ENCODE measurements at places on chromosomes 13 and 19. TPM values are rescaled to one million over a fixed set of nuclear protein-coding genes. Genes with fewer than 3 reads are reported as not detected.

IGFL3 gene
- not detected for total RNA-seq

CNFN gene
- 2.1 TPM for total RNA-seq

TMEM91 gene
- 12.8 TPM for total RNA-seq

GRCh38 chr13:106628936-106629659, 61.2 kb upstream of the ARGLU1 start:
- no peak for DNase-seq

GRCh38 chr13:59172076-59172475, 991.7 kb downstream of the DIAPH3 start:
- no peak for DNase-seq

DNA sequence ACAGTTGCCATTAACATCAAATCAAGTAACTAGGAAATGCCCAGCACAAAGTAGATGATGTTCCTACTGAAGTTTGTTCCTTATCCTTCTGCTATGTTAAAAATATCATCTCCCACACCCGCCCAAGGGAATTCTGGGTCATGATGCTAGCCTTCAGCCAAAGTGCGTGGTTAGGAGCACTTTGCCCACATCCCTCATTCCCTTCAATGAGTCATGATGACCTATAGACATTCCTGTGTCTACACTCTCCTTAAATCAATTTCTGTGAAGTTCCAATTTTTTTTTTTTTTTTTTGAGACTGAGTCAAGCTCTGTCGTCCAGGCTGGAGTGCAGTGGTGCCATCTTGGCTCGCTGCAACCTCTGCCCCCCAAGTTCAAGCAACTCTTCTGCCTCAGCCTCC, 17.0 kb downstream of the RXFP2 start:
- DNase-seq: no peak
